ENCODE measurements at places on chromosomes 2 and 18.

DNA sequence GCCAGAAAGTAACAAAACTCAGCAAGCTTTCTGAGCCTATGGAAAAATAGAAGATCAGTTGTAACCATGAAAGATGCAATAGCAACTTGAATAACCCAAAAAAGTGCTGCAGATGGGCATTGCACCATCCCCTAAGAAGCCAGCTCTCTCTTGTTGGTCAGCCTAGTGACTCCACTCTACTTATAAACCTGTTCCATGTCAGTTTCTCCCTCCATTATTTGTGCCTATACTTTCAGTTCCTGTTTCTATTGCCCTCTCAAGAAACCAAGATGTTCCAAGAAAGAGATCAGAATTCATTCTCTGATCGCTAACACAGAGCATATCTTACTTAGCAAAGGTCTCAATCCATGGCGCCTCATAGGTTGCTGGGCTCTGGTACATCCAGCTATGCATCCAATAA is 170.3 kb upstream of the MAP2 start:
- no peak for DNase-seq

DNA sequence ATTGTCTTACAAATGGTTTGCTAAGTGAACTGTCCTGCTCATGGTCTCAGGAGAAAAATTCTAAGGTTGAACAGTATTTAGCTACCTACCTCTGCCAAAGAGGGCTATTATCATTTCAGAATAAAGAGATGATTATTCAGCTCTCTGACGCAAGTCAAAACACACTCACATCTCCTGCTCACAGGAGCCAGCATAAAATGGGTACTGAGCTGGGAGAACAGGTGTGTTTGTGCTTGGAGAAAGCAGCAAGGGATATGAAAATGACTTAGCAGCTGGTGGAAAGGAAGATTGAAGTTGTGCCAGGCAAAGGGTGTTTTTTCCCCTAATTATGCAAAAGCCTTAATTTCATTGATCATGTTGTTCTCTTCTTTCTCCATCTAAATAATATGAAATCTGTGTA is 47.3 kb upstream of the TANK start:
- DNase-seq, result no peak

GRCh38 chr2:189561371-189562038 is 19.1 kb downstream of the SLC40A1 start:
- DNase-seq, result no peak

DNA sequence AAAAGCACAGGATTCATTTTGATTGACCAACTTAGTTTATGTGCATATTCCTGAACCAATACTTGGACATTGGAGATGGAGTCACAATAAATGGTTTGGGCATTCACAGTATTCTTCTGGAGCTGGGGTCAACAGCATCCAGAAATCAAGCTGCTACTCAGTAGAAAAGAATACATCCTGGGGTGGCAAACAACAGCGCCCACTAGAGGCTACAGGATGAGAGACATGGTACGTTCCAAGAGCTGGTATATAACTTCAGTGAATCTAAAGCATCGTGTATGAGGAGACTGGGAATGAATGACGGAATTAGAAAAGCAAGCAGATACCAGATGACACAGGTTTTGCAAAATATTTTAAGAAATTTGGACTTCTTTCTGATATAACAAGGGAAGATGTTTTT is 142.9 kb upstream of the FIGN start:
- DNase-seq, result no peak

GRCh38 chr2:198715302-198715835 is 742.4 kb downstream of the SATB2 start:
- DNase-seq, result no peak

DNA sequence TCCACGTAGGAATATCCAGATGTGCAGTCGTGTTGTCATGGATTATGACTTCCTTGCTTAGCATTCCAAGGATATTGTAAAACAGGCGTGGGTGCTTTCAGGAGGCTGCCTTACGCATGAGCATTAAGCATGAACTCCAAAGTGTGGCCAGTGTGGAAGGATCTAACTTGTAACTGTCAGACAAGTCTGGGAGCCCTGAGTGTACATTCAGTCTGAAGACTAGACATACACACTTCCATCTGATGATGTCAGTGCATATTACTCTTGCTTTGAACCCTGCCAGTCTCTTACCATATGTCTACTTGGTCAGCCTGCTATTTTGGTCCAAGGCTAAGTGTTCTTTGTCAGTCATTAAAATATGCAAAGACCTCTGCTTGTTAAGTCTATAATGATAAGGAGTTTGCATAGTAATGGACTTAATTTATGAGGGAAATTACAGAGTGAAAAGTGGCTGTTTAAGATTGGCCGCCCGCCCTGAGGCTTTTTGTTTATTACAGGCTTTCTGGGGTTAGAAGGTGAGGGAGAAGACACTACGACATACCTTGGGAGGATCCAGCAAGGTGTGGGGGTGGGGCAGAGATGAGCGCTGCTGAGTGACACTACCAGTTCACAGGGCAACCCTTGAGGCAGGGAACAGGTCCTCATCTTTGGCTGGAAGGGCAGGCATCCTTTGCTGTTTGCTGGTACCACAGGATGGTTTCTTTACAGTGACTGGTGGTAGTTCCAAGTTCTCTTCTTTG is 48.3 kb downstream of the CABLES1 start:
- no peak for DNase-seq

GRCh38 chr2:5911718-5912117 is 219.5 kb downstream of the SOX11 start:
- DNase-seq, result no peak

- DNase-seq, result no peak
Measured at GRCh38 chr2:216083464-216084281, 2.0 kb downstream of the TMEM169 start.

- DNase-seq, result no peak
Measured at GRCh38 chr18:53375621-53376020, 848.8 kb downstream of the MBD2 start.

DNA sequence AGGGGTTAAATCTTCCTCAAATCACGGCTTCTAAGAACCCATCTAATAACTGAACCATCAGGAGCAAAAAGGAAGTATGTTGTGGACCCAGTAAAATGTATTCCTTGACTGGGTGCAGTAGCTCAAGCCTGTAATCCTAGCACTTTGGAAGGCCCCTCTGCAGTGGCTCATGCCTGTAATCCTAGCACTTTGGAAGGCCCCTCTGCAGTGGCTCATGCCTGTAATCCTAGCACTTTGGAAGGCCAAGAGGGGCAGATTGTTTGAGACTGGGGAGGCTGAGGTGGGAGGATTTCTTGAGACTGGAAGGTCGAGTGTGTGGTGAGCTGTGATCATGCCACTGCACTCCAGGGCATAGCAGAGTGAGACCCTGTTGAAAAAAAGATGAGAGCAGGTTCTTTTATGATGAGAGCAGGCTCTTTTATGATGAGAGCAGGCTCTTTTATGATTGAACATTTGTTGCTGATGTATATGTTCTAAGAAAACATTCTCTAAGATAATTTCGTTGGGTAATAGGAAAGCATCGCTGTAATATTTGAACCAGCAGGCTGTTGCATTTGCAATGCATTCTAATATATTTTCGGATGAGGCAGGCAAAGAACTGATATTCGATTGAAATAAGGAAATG is 3.5 kb upstream of the PARD6G start:
- DNase-seq, result no peak

DNA sequence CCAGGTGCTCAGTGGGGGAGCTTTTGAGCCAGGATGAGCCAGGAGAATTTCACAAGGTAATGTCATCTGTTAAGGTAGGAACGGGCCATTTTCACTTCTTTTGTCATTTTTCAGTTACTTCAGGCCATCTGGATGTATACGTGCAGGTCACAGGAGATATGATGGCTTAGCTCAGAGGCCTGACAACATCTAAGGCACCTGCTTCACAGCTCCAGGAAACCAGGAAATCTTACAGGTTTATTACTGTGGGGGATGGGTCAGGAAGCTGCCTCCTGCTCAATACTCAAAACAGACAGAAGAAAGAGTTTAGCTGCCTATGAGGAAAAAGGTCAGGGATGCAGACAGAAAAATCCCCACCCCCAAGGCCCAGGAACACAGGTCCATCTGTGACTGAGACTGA is 364.3 kb upstream of the LRP1B start:
- DNase-seq, result no peak

DNA sequence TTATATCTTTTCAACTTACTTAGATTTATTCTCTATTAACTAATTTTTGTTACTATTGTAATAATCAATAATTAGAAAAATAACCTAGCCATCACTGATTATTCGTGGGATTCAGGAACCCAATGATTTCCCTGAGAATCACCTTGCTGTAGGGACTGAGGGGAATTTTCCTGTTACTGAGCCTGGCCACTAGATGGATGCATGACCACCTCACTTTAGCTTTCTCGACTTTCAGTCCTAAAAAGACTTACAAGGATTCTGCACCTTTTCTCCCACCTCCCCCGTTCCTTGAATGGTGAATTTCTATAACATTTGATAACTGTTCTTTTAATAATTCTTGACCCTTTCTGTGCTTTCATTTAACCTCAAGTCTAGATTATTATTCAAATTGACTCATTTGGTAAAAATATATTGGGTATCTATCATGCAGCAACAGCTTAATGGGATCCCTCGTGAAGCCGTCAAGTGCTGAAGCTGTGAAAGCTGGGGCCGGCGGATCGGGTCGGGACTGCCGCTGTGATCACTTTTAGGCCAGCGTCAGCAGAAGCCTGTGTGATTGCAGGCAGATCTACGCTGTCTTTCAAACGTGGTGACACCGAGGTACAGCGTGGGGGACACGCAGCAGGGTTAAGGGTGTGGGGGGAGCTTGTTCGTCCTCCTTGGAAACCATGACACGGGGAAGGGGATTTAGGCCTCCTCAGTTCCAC is 38.8 kb upstream of the TMEM18 start:
- no peak for DNase-seq

DNA sequence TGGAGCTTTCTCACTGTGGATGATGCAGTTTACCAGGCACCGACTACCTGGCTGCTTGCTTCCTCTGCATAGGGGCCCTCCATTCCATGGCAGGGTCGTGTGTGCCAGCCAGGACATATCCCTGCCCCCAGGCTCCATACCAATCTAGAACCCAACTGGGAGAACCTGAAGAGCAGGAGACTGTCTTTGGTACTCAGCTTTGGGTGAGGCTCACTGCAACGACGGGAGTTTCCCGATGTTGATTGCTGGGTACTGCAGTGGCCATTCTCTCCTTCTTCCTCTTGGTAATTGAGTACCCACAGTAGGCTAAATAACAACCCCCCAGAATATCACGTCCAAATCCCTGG is 133.3 kb upstream of the SERTAD2 start:
- DNase-seq, result no peak

GRCh38 chr18:9539938-9540337 is 64.6 kb downstream of the RALBP1 start:
- DNase-seq, result no peak

- no peak for DNase-seq
Measured at GRCh38 chr2:29293830-29294438, 178.7 kb downstream of the CLIP4 start.

DNA sequence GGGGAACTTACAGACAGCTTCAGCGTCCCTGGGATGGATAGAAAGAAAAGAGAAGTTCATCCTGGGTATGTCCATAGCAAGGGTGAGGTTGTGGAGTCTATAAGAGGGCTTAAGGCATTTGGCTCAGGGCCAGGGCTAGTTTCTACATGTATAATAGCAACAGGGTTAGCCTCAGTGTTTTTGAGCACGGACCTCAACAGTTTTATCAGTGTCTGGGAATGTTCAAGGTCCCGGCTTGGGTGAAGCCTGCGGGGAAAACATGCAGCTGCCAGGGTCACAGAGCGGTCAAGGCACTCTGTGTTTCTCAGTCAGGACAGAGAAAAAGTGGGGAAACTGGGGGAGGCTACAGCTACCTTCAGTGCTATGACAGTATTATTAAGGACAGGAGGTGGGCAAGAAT is 427.7 kb upstream of the HS6ST1 start:
- no peak for DNase-seq

GRCh38 chr2:20762945-20763683 is 59.8 kb downstream of the LDAH start:
- no peak for DNase-seq

- DNase-seq, result no peak
Measured at GRCh38 chr2:32895424-32895823, 51.3 kb upstream of the LTBP1 start.

DNA sequence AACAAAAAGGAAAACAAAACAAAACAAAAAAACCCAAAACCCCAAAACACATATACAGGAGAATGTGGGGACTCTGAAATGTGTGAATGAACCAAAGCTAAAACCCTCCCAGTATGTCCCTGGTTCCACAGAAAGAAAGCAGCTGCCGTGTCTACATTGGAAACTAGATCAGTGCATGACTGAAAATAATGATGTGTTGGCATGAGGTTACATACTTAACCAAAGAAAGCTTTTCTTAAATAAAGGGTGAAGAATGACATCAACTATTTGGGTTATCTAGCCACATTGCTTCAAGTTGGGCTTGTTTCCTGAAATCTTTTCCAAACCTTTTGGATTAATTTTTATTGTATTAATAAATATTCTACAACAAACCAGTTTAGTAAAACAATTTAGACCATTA is 91.9 kb upstream of the FN1 start:
- no peak for DNase-seq

- DNase-seq, result no peak
Measured at GRCh38 chr18:39839782-39840181, 2115.3 kb upstream of the PIK3C3 start.

DNA sequence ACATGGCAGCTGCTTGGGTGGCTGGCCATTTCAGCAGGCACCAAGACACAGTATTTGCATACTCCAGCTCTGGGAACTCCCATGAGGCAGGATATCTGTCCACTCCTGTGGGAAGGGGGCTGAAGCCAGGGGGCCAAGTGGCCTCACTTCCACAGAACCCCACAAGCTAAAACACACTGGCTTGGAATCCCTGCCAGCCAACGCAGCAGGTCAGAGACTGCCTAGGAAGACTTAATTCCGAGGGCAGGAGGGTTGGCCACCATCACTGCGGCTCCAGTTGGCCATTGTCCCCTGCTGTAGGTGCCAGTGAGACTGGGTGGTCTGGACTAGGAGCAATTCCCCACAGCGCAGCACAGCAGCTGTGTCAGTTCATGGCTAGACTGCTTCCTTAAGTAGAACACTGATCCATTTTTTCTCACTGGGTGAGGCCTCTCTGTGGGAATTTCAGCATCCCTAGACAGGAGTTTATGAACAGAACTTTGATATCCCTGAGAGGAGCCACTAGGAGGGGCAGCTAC is 52.0 kb downstream of the SPAG16 start:
- DNase-seq, result no peak

- DNase-seq, result no peak
Measured at GRCh38 chr18:22489704-22490103, 72.0 kb upstream of the CTAGE1 start.

DNA sequence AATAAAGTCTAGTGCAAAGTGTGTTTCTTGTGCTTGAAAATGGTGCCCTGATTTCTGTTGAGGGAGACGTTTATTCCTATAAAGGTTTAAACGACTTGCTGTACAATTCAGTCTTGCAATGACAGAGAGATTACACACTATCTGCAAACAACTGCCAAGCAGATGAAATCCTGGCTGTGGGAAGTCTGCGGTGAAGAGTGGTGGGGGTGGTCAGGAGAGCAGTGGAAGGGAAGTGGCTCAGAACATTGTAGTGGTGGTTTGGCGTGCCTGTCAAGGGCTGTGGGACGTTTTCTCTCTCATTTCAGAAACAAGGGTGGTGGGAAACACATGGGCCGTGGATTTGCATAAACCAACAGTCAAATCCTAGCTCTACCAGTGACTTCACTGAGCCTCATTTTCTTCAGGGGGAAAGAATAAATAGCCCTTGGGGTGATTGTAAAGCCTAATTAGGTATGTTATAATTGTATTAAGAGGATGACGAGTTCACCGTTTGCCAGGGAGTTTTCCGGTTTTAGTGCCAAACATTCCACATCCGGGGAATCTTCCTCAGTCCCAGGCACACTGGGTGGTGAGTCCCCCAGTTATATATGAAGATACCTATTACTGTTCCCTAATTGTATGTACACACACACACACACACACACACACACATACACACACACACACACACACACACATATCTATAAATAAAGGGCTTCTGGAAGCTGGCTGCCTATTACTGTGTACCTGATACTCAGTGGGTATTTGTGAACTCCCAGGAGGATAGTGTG is 115.0 kb downstream of the SPTBN1 start:
- no peak for DNase-seq
